ENCODE measurements at places on chromosomes 13 and 19. TPM values are rescaled to one million over a fixed set of nuclear protein-coding genes. Genes with fewer than 3 reads are reported as not detected.

Gene CGB5
- polyA plus RNA-seq, result 0.20 TPM

Gene MAMSTR
- 0.39 TPM for polyA plus RNA-seq

Gene ELSPBP1
- not detected for polyA plus RNA-seq

Gene KCNK6
- polyA plus RNA-seq, result 33.7 TPM

Gene SLC7A9
- polyA plus RNA-seq, result 0.20 TPM

Gene COL4A1
- polyA plus RNA-seq, result 22.3 TPM

Gene PCP2
- polyA plus RNA-seq, result not detected

Gene PBX4
- 2.1 TPM for polyA plus RNA-seq

Gene GSX1
- not detected for polyA plus RNA-seq

Gene ZNF530
- 4.2 TPM for polyA plus RNA-seq

Gene WDR62
- polyA plus RNA-seq, result 0.98 TPM

Gene ZNF441
- polyA plus RNA-seq, result 3.1 TPM

Gene DIRAS1
- polyA plus RNA-seq, result 0.10 TPM

Data from keratinocyte (primary cell).